ENCODE measurements at places on chromosomes 11 and 22. TPM values are rescaled to one million over a fixed set of nuclear protein-coding genes. Genes with fewer than 3 reads are reported as not detected.

GRCh38 chr11:116890193-116890592 is 52.8 kb upstream of the APOA1 start:
- DNase-seq = no peak

GRCh38 chr11:94602430-94603372 is 35.5 kb downstream of the PIWIL4 start:
- no peak for DNase-seq

DNA sequence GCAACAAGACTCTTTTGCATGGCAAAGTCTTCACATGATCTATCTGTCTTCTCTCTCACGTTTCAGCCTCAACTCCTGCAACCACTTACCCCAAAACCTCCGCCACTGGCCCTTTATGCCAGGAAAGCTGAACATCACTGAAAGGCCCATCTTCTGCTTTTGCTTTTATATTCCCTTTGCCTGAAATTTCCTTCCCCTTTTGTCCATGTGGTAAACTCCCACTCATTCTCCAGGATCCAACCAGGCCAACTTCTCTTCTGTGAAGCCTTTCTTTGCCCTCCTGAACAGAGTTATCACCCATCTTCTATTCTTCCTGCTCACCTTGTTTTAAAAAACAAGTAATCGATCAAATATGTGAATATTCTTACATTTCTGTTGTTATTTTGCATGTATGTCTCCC is 117.8 kb downstream of the WNT11 start:
- DNase-seq = no peak

DNA sequence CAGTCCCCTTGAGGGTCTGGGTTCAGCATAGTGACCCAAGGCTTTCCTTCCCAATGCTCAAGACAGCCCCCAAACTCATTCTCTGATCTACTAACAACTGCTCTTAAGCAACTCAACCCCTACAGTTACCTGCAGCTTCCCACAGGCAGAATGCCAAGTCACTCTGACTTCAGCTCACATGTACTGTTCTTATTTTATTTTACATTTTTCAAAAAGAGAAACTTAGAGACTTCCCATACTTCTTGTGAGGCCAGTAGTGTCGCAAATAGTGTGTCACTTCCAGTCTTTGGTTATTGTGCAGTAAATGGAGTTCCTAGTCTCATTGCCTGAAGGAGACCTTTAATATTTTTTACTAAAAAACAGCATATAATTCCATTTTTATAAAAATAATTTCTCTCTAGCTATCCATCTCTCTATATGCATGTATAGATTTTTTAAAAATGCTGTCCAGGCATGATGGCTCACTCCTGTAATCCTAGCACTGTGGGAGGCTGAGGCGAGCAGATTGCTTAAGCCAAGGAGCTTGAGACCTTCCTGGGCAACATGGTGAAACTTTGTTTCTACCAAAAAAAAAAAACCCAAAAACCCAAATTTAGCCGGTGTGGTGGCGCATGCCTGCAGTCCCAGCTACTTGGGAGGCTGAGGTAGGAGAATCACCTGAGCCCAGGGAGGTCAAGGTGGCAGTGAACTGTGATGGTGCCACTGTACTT is 41.8 kb downstream of the ENTHD1 start:
- DNase-seq = no peak

DNA sequence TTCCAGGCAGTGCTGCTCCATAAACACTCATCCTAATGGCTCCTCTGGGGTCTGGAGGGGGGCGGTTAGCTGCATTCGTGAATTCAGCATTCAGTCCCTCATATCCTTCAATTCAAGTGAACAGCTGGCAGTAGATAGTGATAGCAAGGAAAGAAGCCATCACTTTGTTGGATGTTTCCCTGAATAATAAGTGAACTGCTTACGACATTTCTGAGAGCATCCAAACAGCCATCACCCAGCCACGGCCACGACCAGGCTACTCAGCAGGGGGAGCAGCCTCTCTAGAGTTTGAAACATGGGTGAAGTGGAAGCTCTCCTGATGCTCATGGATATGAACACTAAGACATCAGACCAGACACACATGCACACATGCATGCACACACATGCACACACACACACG is 163.6 kb downstream of the NTM start:
- DNase-seq = no peak

DNA sequence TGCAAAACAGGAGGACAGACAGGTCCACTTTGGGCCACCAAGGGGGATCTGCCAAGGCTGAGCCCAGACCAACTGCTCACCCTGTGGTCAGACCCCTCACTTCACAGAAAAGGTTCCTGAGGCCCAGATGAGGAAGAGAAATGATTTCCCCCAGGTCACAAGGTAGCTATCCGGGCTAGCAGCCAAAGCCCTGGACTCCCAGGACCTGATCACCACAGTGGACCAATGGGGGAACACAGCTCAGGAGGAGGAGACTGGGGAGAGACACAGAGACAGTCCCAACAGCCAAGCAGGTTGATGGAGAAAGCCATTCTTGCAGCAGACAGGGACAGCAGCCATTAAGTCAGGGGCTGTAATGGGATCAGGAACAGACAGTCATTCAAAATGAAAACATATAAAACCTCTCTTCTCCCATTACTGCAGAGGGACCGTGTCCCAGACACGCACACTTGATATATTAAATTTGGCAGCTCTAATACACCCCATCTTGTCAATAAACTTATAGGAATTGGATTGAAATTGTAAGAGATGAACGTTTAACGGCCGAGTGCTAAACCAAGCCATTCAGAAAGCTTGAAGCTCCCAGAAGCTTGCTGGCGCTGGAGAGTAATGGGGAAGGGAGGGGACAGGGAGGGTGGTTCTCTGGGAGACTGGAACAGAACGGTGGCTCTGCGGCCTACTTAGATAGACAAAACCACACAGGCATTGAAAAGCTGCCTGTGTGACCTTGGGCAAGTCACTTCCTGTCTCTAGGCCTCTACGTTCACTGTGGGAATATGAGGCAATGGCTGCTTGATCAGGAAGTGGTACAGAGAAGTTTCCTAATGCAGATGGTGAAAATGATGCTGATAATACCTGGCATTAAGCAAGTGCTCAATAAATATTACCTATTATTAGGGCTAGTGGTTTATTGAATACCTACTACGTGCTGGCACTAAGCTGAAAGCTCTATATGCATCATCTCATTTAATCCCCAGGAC is 16.0 kb downstream of the ZMAT5 start:
- no peak for DNase-seq

- no peak for DNase-seq
These were observed 4.9 kb downstream of the CWC15 start for GRCh38 chr11:94968334-94968958.

- no peak for DNase-seq
These were observed 115.3 kb downstream of the PKNOX2 start for GRCh38 chr11:125279676-125280418.

GRCh38 chr22:25165785-25166184 is 33.9 kb upstream of the CRYBB3 start:
- DNase-seq = no peak

- no peak for DNase-seq
These were observed 24.8 kb downstream of the UVRAG start for GRCh38 chr11:75839851-75840250.

DNA sequence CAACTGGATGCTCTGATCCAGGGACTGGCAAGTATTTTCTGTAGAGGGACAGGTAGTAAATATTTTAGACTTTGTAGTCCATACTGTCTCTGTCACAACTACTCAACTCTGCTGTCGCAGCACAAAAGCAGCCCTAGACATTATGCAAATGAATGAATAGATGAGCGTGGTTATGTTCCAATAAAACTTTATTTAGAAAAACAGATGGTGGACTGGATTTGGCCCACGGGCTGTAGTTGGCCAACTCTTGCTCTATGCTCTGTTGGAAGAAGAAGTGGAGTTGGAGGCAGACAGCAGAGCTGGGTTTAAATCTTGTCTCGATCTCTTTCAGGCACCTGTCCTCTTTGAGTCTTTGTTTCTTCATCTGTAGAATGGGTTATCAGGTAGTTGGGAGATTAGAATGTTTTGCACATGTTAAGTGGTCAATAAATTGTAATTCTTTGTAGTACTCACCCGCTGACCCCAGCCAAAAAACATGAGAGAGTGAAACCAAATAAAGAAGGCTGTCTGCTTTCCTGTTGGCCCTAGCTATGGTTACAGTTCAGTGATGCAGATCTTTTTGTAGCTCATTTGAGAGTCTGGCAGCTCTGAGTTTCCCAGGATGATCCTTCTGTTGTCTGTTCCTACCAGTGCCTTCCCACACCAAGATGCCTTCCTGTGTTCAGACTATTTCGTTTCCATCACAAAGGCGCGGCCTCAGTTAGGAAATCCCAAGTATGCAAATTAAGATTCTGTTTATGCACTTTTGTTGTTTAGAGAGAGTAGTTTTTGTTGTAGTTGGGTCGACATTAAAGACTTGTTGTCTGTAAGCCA is 198.1 kb upstream of the SEZ6L start:
- no peak for DNase-seq

The PNPLA3 gene
- 1.8 TPM for polyA plus RNA-seq

The OTOG gene
- polyA plus RNA-seq = 0.11 TPM

The ASCC2 gene
- 45.1 TPM for polyA plus RNA-seq
